ENCODE measurements at places on chromosomes 5 and 9.

- no peak for DNase-seq
Observed at GRCh38 chr5:60299944-60300343, 400.0 kb downstream of the DEPDC1B start.

DNA sequence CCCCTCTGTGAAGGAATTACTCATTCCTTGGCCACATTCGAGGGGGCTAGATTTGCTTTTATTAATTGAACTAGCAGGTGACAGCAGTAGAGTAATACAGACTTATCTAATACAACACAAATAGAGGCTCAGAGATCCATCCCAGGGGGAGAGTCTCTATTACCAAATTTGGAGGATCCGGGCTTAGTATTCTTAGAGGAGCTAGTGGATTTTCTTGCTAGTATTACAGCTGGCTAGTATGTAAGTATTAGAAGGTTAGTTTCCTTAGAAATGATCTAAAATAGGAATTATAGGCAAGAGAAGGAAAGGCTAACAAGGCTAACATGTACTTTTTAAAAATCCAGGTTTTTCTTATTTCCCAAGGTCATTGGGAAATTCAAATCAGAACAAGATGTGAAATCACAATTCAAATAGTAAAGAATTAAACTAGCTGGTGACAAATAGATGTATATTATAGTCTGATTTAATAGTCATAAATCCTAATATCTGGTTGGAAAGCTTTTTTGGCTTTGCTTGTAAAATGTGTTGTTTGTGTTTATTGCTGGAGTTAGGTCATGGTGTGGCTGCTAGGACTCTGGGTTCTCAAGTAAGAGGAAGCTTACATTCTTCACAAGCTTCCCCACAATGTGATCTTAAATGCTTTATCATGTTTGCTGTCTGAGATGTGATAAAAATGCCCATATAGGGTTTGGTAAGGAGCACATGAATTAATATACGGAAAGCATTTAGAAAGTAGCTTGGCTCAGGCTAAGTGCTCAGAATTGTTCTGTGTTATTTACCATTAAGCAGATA is 160.4 kb upstream of the MPDZ start:
- DNase-seq: no peak

- no peak for DNase-seq
Observed at GRCh38 chr9:98109052-98109451, 10.0 kb downstream of the TRIM14 start.

DNA sequence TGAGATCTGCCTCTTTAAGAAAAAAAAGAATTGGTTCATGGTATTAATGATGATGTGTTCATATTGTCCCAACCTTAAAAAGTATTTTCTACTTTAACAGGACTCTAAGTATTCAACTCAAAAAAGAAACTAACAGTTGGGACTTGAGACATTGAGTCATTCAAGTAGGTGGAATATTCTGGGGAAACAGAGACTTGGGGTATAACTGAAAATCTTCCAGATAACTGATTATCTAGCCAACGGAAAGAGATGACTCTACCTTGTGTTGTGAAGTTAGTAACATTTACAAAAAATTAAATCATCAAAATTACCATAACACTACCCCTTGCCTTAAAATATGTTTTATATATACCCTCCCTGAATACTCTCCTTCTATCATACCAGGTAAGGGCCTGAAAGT is 19.1 kb downstream of the OXCT1 start:
- DNase-seq: no peak

GRCh38 chr5:139696167-139696893 is 48.2 kb downstream of the CXXC5 start:
- no peak for DNase-seq
